Ascending aorta (tissue), 2 donors: ENCODE measurements at places on chromosomes 12 and 14. TPM values are rescaled to one million over a fixed set of nuclear protein-coding genes. Genes with fewer than 3 reads are reported as not detected.
A peak's percentile ranks its signal among the peaks of the same experiment; 100 is the strongest.

WASHC3 gene
- 36.4 TPM for total RNA-seq

DNA sequence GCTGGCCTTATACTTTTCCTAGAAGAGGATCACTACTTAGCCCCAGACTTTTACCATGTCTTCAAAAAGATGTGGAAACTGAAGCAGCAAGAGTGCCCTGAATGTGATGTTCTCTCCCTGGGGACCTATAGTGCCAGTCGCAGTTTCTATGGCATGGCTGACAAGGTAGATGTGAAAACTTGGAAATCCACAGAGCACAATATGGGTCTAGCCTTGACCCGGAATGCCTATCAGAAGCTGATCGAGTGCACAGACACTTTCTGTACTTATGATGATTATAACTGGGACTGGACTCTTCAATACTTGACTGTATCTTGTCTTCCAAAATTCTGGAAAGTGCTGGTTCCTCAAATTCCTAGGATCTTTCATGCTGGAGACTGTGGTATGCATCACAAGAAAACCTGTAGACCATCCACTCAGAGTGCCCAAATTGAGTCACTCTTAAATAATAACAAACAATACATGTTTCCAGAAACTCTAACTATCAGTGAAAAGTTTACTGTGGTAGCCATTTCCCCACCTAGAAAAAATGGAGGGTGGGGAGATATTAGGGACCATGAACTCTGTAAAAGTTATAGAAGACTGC, 1.5 kb downstream of the MGAT2 start:
- H3K4me3 ChIP-seq: peak overlapping the region; percentile 63
- peak overlapping the region; percentile 97 for H3K27ac ChIP-seq
- H3K4me1 ChIP-seq: peaks cover 6% of the 10 kb centered on the region
- H3K27me3 ChIP-seq: no peaks in the 10 kb centered on the region
- no peak for DNase-seq

- H3K4me1 ChIP-seq: no peaks in the 10 kb centered on the region
- H3K27me3 ChIP-seq: no peaks in the 10 kb centered on the region
- no peak overlapping the region for H3K4me3 ChIP-seq
- DNase-seq: no peak
- no peak overlapping the region for H3K27ac ChIP-seq
These were observed 86.7 kb upstream of the FZD10 start for GRCh38 chr12:130075497-130076076.

- H3K27me3 ChIP-seq: no peaks in the 10 kb centered on the region
- DNase-seq: no peak
- no peak overlapping the region for H3K27ac ChIP-seq
These were observed 12.2 kb downstream of the LLPH start for GRCh38 chr12:66118240-66118891.

- no peak for DNase-seq
- no peak overlapping the region for H3K4me3 ChIP-seq
- H3K27ac ChIP-seq: no peak overlapping the region
- H3K27me3 ChIP-seq: no peaks in the 10 kb centered on the region
These were observed 74.5 kb upstream of the ATF7IP start for GRCh38 chr12:14290951-14291350.

PLCZ1 gene
- not detected for total RNA-seq

SERPINA9 gene
- not detected for total RNA-seq

DNA sequence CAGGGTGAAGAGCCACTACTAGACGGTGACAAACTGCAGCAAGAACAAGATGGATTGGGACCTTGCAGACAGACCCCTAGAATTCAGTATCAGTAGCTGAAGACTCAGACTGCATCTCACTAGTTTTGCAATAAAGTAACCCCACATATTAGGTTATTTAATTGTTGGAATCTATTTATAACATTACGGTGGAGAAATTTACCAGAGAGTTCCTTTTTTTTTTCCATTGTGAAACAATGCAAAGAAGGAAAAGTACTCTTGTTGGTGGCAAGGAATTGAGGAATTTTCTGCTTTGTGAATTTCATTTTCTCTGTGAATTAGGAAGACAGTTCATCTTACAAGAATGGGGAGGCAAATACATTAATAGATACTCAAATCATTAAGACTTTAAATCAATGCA, 185.7 kb upstream of the PPFIA2 start:
- H3K27ac ChIP-seq: no peak overlapping the region
- no peak for DNase-seq
- H3K27me3 ChIP-seq: no peaks in the 10 kb centered on the region
- H3K36me3 ChIP-seq: no peaks in the 10 kb centered on the region

- no peak overlapping the region for H3K4me3 ChIP-seq
- no peaks in the 10 kb centered on the region for H3K36me3 ChIP-seq
- no peaks in the 10 kb centered on the region for H3K4me1 ChIP-seq
- no peak overlapping the region for H3K27ac ChIP-seq
These were observed 17.4 kb upstream of the EIF4B start for GRCh38 chr12:52988898-52989297.

GRCh38 chr14:88748288-88748687, 44.5 kb downstream of the EML5 start:
- H3K4me3 ChIP-seq: no peak overlapping the region
- H3K27me3 ChIP-seq: no peaks in the 10 kb centered on the region
- DNase-seq: no peak
- no peaks in the 10 kb centered on the region for H3K36me3 ChIP-seq
- H3K4me1 ChIP-seq: no peaks in the 10 kb centered on the region

DNA sequence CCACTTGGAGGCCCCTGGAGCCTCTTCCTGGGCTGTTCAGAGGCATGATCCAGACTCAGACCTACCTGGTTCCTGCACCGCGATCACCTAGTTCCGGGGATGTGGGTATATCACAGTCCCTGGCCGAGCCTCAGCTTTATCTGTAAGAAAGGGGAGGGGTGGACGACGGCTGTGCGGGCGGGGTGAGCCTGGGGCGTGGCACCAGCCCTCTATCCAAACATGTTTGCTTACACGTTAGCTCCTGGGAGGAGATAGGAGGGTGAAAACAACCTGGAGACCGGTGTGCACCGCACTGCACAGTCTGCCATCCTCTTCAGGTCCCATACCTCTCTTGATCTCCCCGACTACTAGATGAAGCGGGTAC, 1.2 kb downstream of the ANKRD9 start:
- H3K27ac ChIP-seq: peak overlapping the region; percentile 78
- H3K27me3 ChIP-seq: no peaks in the 10 kb centered on the region
- peak overlapping the region; percentile 66 for H3K4me3 ChIP-seq
- H3K4me1 ChIP-seq: peaks cover 8% of the 10 kb centered on the region
- H3K36me3 ChIP-seq: no peaks in the 10 kb centered on the region

CLEC2A gene
- total RNA-seq: not detected
